ENCODE measurements at places on chromosomes 7 and 10. TPM values are rescaled to one million over a fixed set of nuclear protein-coding genes. Genes with fewer than 3 reads are reported as not detected.

Gene SUGCT
- total RNA-seq, result 23.6 TPM

Gene NPFFR1
- not detected for total RNA-seq

Gene RP9
- total RNA-seq, result 14.2 TPM

Gene PIK3AP1
- total RNA-seq, result 18.5 TPM

Gene ZNF789
- total RNA-seq, result 15.3 TPM

Gene FHIP2A
- 8.3 TPM for total RNA-seq

Gene TEX47
- not detected for total RNA-seq

Gene GRID2IP
- total RNA-seq, result not detected

Gene GARIN1A
- not detected for total RNA-seq

Gene FAM25C
- not detected for total RNA-seq

Gene MSMB
- total RNA-seq, result not detected

Gene SEMA3D
- not detected for total RNA-seq

- H3K36me3 ChIP-seq, result no peaks in the 10 kb centered on the region
- no peak overlapping the region for H3K27ac ChIP-seq
- H3K4me3 ChIP-seq, result no peak overlapping the region
- H3K4me1 ChIP-seq, result no peaks in the 10 kb centered on the region
Measured at GRCh38 chr10:126463286-126463685, 75.0 kb upstream of the ADAM12 start.

DNA sequence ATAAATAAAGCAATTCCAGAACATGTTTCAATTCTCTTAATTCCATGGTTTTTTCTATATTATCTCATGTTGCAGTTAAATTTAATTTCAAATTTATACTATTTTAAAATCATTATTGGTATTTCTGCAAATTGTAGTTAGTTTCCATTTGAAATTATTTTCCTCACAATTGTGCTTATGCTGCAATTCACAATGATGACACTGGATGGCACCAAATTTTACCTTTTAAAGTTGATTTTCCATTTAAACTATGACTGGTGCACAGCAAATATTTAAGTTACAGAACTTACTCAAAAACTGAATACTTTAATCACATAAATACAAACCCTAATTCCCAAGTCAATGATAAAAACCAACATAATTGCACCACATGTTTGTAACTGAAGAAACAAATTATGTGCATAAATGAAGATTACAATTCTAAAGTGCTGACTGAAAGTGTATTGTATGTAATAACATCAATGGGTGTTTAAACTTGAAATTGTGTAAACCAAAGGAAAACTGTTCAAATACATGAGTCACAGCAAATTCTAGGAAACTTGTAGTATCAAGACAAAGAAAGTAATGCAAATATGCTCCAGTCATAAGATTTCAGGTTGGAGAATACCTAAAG, 75.3 kb upstream of the AASS start:
- DNase-seq, result peak; percentile 13
- H3K4me1 ChIP-seq, result peaks cover 9% of the 10 kb centered on the region

GRCh38 chr10:65197935-65198334, 1676.7 kb downstream of the REEP3 start:
- H3K4me3 ChIP-seq, result no peak overlapping the region
- no peak for DNase-seq
- H3K36me3 ChIP-seq, result no peaks in the 10 kb centered on the region
- no peaks in the 10 kb centered on the region for H3K27me3 ChIP-seq
- no peak overlapping the region for H3K27ac ChIP-seq

- DNase-seq, result no peak
- no peak overlapping the region for H3K27ac ChIP-seq
- no peak overlapping the region for H3K4me3 ChIP-seq
- H3K36me3 ChIP-seq, result no peaks in the 10 kb centered on the region
Measured at GRCh38 chr7:25786936-25787335, 365.1 kb upstream of the NFE2L3 start.

DNA sequence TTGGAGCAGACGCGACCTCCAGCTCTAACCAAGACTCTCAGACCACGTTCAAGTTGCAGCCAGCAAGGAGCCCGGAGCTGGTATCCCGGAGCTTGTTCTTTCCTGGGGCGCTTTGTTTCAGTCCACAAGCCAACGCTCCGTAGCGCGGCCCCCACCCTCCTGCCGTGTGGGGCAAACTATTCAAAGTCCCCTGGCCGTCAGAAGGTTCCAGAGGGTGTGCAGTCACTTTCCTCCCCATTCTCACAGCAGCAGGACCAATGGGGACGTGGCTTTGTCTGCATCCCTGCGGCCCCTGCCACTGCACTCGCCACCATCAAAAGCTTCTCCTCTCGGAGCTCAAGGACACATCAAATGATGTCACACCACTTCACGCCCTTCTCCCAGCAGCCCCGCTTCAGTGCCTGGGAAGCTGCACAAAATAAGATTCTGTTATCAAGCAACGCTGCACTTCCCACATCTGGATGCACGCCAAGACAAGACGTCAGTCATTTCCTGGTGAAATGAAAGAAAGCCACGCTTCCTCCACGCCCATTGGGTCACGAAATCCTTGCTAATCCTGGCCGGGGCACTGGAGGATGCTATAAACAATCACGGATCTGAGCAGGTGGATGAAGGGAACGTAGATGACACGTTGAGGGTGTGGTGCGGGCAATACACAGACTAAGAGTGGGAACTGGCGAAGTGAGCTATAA, 348.2 kb downstream of the PTPRN2 start:
- H3K4me3 ChIP-seq, result no peak overlapping the region
- no peaks in the 10 kb centered on the region for H3K4me1 ChIP-seq
- DNase-seq, result no peak
- no peaks in the 10 kb centered on the region for H3K36me3 ChIP-seq

- no peak for DNase-seq
- no peak overlapping the region for H3K4me3 ChIP-seq
Measured at GRCh38 chr10:46558122-46558391, 1.6 kb upstream of the GPRIN2 start.

DNA sequence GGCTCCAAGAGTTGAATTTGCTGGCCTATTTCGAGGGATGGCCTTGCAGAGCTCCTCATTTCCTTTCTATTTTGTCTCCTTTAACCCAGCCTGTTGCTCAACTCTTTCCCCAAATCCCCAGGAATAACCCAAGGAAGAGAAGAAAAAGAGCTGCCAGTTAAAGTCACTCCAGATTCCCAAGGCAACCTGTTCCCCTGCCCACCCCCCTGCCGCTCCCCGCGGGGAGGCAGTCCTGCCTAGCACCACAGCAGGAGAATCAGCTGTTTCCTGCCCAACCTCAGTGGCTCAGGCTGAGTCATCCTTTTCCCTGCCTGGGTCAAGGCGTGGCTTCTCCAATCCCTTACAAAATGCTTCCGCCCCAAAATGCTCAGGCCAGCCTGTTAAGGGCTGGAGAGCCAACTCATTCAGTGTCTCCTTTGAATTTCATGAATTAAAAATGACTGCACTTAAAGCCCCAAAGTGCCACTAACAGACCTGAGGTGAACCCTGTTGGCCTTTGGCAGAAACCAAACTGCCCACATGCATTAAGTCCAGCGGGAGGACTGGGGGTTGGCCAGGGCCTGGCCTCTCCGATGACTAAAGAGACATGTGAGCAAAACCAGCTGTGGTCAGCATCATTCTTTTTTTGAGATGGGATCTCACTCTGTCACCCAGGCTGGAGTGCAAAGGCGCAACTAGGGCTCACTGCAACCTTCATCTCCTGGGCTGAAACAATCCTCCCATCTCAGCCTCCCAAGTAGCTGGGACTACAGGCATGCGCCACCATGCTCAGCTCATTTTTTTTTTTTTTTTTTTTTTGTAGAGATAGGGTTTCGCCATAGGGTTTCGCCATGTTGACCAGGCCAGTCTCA, 83.2 kb upstream of the KIF5B start:
- peaks cover 57% of the 10 kb centered on the region for H3K4me1 ChIP-seq
- H3K4me3 ChIP-seq, result no peak overlapping the region
- H3K27me3 ChIP-seq, result no peaks in the 10 kb centered on the region

- DNase-seq, result no peak
- no peaks in the 10 kb centered on the region for H3K4me1 ChIP-seq
- H3K4me3 ChIP-seq, result no peak overlapping the region
Measured at GRCh38 chr7:33882950-33883670, 22.2 kb upstream of the BMPER start.

- H3K4me3 ChIP-seq, result no peak overlapping the region
- no peak for DNase-seq
- peaks cover 8% of the 10 kb centered on the region for H3K27me3 ChIP-seq
- H3K27ac ChIP-seq, result no peak overlapping the region
Measured at GRCh38 chr7:141178486-141179135, 104.7 kb downstream of the TMEM178B start.

DNA sequence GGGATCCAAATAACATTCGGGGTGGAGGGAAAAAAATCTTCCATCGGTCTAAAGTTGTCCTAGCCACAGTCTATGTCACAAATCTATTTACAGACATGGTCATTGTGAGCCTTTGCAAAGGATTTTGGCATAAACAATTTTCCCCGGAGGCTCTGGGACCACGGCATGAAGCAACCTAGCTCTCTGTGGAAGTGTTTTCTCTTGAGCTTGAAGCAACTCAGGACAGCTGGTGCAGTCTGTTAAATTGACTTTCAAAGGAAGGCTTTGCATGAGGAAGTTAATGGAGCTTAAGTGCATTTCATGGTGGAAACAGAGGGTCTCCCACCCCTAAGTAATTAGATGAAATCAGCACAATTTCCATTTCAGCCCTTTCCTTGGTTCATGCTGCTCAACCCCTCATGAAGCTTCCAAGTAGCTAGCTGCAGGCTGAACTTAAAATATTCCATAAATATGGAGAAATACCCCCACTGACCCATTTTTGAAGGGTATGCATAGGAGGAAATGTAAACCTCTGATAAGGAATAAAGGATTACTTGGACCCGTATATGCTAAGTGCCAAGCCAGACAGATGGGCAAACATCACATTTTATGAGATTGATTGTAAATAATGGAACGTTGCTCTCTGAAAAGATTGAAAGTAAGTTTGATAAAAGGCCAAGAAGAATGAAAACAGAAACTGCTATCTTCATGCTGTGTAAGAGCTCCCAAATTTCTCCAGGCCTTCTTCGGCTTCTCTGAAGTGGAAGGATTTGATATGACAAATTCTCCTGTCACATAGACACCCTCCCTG, 39.9 kb downstream of the CCDC3 start:
- no peaks in the 10 kb centered on the region for H3K36me3 ChIP-seq
- no peak overlapping the region for H3K4me3 ChIP-seq
- no peak overlapping the region for H3K27ac ChIP-seq
- H3K27me3 ChIP-seq, result peaks cover 2% of the 10 kb centered on the region
- peaks cover 11% of the 10 kb centered on the region for H3K4me1 ChIP-seq

DNA sequence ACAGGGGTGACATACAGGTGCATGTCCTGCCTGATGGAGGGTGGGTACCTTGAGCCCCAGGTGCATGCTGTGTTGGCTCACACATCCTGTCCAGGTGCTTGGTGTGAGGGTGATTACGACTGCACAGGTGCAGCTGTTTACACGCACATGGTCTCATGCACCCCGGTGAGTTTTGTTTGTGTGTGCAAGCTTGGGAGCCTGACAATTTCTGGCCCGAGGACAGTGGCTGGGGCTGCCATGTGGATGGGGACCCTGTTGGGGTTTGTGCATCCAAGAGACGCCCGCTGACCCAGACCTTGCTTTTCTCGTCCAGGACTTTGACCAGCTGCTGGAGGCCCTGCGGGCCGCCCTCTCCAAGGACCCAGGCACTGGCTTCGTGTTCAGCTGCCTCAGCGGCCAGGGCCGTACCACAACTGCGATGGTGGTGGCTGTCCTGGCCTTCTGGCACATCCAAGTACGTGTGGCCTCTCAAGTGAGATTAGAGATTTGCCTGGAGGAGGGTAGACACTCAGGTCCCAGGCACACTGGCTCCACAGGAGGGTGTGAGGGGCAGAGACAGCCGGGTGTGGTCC, 61.7 kb downstream of the PRF1 start:
- DNase-seq, result no peak
- peaks cover 32% of the 10 kb centered on the region for H3K27me3 ChIP-seq
- H3K27ac ChIP-seq, result no peak overlapping the region
- H3K4me3 ChIP-seq, result no peak overlapping the region
- H3K4me1 ChIP-seq, result peaks cover 32% of the 10 kb centered on the region

- H3K4me1 ChIP-seq, result peaks cover 66% of the 10 kb centered on the region
- H3K4me3 ChIP-seq, result peak overlapping the region; percentile 98
- peak overlapping the region; percentile 70 for H3K27ac ChIP-seq
- peaks cover 4% of the 10 kb centered on the region for H3K36me3 ChIP-seq
Measured at GRCh38 chr7:151087245-151088018, 1.2 kb downstream of the AGAP3 start.

GRCh38 chr7:143374561-143374960, 6.6 kb upstream of the ZYX start:
- H3K4me3 ChIP-seq, result no peak overlapping the region
- no peak overlapping the region for H3K27ac ChIP-seq
- H3K27me3 ChIP-seq, result no peaks in the 10 kb centered on the region
- H3K36me3 ChIP-seq, result no peaks in the 10 kb centered on the region
- DNase-seq, result no peak

GRCh38 chr7:121372376-121373010, 23.6 kb downstream of the FAM3C start:
- H3K4me1 ChIP-seq, result no peaks in the 10 kb centered on the region
- H3K4me3 ChIP-seq, result no peak overlapping the region
- H3K27ac ChIP-seq, result no peak overlapping the region

DNA sequence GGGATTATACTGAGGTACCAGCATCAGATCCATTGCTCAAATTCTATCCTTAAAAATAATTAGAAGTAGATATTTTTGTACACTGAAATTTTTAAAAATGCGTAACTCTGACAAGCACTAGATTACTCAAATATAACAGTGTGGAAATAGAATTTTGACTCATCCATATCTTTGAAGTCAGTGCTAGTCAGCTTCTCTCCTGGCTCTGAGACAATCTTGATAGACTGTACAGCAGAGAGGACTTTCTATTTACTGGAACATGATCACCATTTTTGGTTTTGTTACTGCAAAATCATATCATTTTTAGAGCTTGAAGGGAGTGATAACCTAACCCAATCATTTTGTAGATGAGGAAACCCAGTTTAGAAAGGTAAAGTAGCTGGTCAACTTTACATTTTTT, 195.0 kb downstream of the MTERF1 start:
- H3K4me1 ChIP-seq, result no peaks in the 10 kb centered on the region
- no peaks in the 10 kb centered on the region for H3K36me3 ChIP-seq
- H3K27ac ChIP-seq, result no peak overlapping the region
- no peak for DNase-seq

Measured in HepG2 (cell line).